ENCODE measurements at places on chromosomes 5 and 9. TPM values are rescaled to one million over a fixed set of nuclear protein-coding genes. Genes with fewer than 3 reads are reported as not detected.

Gene STK32A
- not detected for total RNA-seq

Gene CENPH
- 21.1 TPM for total RNA-seq

Gene ANKRD20A1
- 6.6 TPM for total RNA-seq

Gene ECSCR
- total RNA-seq: 317 TPM

Gene SOHLH1
- not detected for total RNA-seq

Gene TRPM3
- total RNA-seq: 3.1 TPM

Gene PCDHGA10
- total RNA-seq: 4.7 TPM

Gene RPL37
- 319 TPM for total RNA-seq

Gene INSYN2B
- total RNA-seq: 48.7 TPM

Gene GRM6
- total RNA-seq: not detected

Gene UGT3A1
- not detected for total RNA-seq

Gene IFNA21
- total RNA-seq: not detected

Gene SLC6A19
- not detected for total RNA-seq

Gene CD72
- not detected for total RNA-seq

Gene ICE1
- total RNA-seq: 64.1 TPM

Gene ADAMTSL1
- total RNA-seq: 47.3 TPM

Gene CKS2
- total RNA-seq: 250 TPM

Measured in thoracic aorta endothelial cell (primary cell).